ENCODE measurements at places on chromosomes 13 and 19.

DNA sequence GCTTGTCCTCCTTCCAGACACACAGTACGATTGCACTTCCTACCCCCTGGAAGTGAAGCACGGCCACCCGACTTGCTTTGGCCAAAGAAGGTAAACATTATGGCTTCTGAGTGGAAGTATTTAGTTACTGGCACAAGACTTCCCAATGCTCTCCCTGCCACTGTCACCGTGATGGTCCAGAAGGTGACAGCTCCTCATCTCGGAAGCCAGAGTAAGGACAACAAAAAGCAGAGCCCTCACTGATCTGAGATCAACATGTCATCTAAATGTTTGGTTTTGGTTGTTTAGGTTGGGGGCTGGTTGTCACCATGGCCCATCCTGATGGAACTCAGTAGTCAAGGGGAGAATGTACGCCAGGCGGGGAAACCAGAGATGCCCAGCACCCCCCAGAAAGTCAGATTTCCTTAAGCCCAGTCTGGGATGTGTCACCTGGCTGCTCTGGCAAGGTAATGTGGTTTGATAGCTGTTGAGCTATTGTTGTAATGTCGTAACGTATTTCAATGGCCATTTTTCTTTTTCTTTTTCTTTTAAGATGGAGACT, 170.1 kb upstream of the ZNF536 start:
- H3K4me1 ChIP-seq: no peaks in the 10 kb centered on the region
- H3K27ac ChIP-seq: no peak overlapping the region
- no peaks in the 10 kb centered on the region for H3K27me3 ChIP-seq
- DNase-seq: no peak
- no peak overlapping the region for H3K4me3 ChIP-seq
- no peaks in the 10 kb centered on the region for H3K36me3 ChIP-seq

- no peak overlapping the region for H3K27ac ChIP-seq
- DNase-seq: no peak
- no peaks in the 10 kb centered on the region for H3K27me3 ChIP-seq
- H3K36me3 ChIP-seq: no peaks in the 10 kb centered on the region
- H3K4me1 ChIP-seq: no peaks in the 10 kb centered on the region
Observed at GRCh38 chr13:58025821-58026220, 394.3 kb downstream of the PCDH17 start.

- no peak for DNase-seq
- H3K27ac ChIP-seq: no peak overlapping the region
- H3K4me1 ChIP-seq: no peaks in the 10 kb centered on the region
Observed at GRCh38 chr19:5457709-5458108, 2.5 kb downstream of the ZNRF4 start.

DNA sequence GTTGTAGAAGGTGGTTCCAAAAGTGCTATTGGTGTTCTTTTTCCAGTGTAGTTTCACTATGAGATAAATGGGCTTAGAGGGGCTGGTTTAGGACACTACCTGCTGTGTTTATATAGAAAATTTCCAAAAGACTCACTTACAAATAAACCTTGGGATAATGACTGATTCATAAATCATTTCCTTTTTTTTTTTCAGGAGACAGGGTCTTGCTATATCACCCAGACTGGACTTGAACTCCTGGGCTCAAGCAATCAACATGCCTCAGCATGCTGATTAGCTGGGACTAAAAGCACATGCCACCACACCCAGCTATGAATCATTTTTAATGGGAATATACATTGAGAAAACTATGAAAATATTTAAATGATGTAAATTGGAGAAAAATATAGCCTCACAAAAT, 376.6 kb downstream of the PCDH9 start:
- no peak for DNase-seq
- H3K36me3 ChIP-seq: no peaks in the 10 kb centered on the region
- H3K4me3 ChIP-seq: no peak overlapping the region
- no peaks in the 10 kb centered on the region for H3K27me3 ChIP-seq
- H3K27ac ChIP-seq: no peak overlapping the region
- H3K4me1 ChIP-seq: no peaks in the 10 kb centered on the region

DNA sequence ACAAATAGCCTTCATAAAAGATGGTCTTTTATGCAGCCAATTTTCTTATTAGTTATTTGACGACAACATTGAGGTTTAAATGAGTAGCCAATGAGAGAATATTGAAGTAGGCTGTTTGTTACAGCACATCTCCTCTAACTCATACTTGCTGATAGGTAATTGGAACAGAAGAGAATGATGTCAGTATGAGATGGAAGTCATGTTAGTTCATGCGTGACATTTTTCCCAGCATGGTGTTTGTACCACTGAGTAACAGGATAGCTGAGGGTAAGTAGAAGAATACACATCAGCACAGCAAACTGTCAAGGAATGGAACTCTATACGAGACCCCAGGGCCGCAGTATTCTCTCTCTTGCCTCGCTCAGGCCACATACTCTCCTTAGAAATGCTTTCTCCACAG, 37.2 kb downstream of the COL4A2 start:
- no peaks in the 10 kb centered on the region for H3K36me3 ChIP-seq
- no peak for DNase-seq
- no peak overlapping the region for H3K27ac ChIP-seq
- no peak overlapping the region for H3K4me3 ChIP-seq

DNA sequence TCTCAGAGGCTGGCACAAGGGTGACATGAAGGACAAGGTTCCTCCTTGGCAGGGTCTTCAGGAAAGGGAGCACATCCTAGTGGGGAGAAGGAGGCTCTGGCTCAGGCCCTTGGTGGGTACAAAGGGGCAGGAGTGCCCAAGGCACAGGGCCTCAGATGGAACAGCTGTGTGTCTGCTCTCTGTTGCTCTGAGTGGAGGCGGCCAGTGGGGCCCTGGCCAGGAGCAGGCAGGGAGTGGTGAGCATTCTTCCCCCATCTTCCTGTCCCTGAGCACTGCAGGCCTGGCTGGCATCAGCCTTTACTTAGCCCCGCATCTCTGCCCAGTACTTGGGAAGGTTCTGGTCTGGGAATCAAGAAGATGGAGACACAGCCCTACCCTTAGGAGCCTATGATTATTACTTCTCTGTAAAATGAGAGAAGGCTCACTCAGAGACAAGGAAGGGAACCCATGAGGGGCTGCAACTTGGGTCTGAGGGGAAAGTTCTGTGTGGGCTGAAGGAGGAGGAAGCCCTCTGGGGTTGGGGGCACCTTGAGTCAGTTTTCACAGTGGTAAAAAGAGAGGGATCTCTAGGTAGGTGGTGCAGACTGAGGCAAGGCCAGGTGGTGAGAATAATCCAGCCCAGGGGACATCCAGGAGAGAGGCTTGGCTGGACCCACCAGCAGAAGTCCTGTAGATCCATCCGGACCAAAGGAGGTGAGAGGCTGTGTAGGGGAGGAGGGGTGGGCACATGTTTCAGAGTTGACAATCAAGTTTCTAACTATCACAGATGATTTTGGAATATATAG, 173.5 kb downstream of the TSHZ3 start:
- DNase-seq: no peak
- no peaks in the 10 kb centered on the region for H3K36me3 ChIP-seq
- no peak overlapping the region for H3K4me3 ChIP-seq
- H3K27ac ChIP-seq: no peak overlapping the region
- H3K27me3 ChIP-seq: no peaks in the 10 kb centered on the region
- H3K4me1 ChIP-seq: no peaks in the 10 kb centered on the region

- no peak overlapping the region for H3K4me3 ChIP-seq
- H3K27ac ChIP-seq: no peak overlapping the region
- no peaks in the 10 kb centered on the region for H3K27me3 ChIP-seq
- no peak for DNase-seq
- H3K36me3 ChIP-seq: peaks cover 36% of the 10 kb centered on the region
Observed at GRCh38 chr19:10640361-10640760, 13.8 kb upstream of the ILF3 start.

GRCh38 chr13:82447416-82448077, 1434.7 kb downstream of the SLITRK1 start:
- H3K27me3 ChIP-seq: no peaks in the 10 kb centered on the region
- no peak overlapping the region for H3K4me3 ChIP-seq
- H3K27ac ChIP-seq: no peak overlapping the region
- DNase-seq: no peak
- no peaks in the 10 kb centered on the region for H3K36me3 ChIP-seq
- no peaks in the 10 kb centered on the region for H3K4me1 ChIP-seq

DNA sequence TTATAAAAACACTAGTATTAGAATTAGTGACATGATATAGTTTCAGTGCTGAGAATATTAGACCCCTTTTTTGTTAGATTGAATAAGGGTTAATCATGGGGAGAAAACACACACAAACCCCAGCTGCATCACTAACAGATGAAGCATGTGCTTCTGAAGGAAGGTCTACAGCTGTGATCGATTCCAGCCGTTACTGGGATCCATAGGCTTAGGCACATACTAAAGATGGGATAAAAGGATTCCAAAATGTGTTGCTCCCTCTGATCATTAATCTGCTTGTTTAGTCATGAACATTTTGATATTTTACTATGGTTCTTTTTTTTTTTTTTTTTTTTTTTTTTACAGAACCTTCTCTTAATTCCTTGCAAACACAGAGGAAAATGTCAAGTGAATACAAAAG, 1591.3 kb downstream of the EFNB2 start:
- no peak overlapping the region for H3K4me3 ChIP-seq
- H3K36me3 ChIP-seq: no peaks in the 10 kb centered on the region
- H3K27me3 ChIP-seq: no peaks in the 10 kb centered on the region
- no peaks in the 10 kb centered on the region for H3K4me1 ChIP-seq
- no peak for DNase-seq
- no peak overlapping the region for H3K27ac ChIP-seq

DNA sequence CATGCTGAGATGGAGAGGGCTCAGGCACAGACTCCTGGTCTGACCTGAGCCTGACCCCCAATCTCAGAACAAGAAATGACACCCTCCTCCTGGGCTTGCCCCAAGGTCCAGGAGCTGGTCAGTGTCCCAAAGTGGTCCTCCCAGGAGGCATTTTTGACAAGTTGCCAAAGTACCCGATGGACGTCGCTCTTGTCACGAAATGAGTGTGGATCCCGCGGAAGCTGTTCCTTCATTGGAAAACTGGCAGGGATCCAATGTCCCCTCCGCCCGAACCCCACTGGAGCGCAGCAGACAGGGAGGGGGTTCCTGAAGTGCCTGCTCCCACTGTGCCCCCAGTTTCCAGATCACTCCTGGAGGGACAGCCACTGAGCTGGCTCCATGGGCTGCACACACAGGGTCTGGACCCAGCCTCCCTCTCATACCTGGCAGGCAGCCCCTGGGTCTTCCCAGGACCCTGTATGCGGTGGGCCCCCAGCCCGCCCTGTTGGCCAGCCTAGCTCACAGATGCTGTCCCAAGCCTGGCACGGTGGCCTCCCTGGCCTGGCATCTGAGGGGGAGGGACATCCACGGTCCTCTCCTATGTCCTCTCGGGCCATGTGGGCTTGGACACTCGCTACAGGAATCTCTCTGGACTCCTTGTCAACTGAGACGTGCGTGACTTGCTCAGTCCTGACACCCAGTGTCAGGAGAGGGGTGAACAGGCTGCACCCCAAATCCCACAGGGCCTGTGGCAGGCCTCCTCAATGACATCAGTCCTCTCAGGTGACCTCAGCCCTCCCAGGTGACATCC, 12.8 kb upstream of the ZNF14 start:
- H3K4me3 ChIP-seq: no peak overlapping the region
- no peaks in the 10 kb centered on the region for H3K4me1 ChIP-seq
- peaks cover 2% of the 10 kb centered on the region for H3K36me3 ChIP-seq
- peaks cover 3% of the 10 kb centered on the region for H3K27me3 ChIP-seq

GRCh38 chr13:32737679-32738078, 151.4 kb downstream of the PDS5B start:
- peaks cover 14% of the 10 kb centered on the region for H3K4me1 ChIP-seq
- H3K27ac ChIP-seq: peak overlapping the region; percentile 76
- no peak for DNase-seq
- no peaks in the 10 kb centered on the region for H3K27me3 ChIP-seq

DNA sequence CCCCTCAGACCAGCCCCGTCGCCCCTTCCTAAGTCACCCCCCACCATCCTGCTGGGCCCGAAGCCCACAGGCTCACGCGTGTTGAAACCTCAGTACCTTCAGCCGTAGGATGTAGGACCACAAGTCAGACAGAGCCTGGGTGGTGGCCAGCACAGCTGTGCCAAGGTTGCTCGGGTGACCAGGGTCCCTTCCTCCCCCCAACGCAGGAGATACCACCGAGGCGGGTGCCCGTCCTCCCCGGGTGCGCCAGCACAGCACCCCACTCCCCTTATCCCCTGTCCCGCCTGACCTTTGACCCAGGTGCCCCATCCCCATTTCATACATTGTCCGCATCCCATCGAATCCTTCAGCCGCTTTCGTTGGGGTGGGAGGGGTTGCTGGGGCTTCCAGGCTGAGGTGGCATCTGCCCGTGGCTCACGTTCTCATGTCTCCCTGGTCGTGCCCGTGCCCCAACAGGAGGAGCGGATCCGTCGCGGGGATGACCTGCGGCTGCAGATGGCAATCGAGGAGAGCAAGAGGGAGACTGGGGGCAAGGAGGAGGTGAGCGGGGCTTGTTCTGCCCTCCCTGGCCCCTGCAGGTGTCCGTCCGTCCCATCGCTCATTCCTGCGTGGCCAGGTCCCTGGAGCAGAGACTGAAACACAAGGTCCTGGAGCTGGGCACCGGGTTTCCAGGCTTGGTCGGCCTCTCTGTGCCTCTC, 14.5 kb downstream of the EPN1 start:
- H3K36me3 ChIP-seq: peaks cover 31% of the 10 kb centered on the region
- H3K27me3 ChIP-seq: no peaks in the 10 kb centered on the region
- H3K4me1 ChIP-seq: peaks cover 23% of the 10 kb centered on the region
- no peak for DNase-seq

GRCh38 chr13:90445179-90445578, 902.3 kb upstream of the MIR17HG start:
- H3K27me3 ChIP-seq: no peaks in the 10 kb centered on the region
- no peak overlapping the region for H3K4me3 ChIP-seq
- no peaks in the 10 kb centered on the region for H3K36me3 ChIP-seq
- no peak overlapping the region for H3K27ac ChIP-seq

GRCh38 chr19:2374808-2375207, 14.7 kb downstream of the TMPRSS9 start:
- H3K27ac ChIP-seq: no peak overlapping the region
- peaks cover 6% of the 10 kb centered on the region for H3K27me3 ChIP-seq
- DNase-seq: no peak
- H3K4me3 ChIP-seq: no peak overlapping the region

DNA sequence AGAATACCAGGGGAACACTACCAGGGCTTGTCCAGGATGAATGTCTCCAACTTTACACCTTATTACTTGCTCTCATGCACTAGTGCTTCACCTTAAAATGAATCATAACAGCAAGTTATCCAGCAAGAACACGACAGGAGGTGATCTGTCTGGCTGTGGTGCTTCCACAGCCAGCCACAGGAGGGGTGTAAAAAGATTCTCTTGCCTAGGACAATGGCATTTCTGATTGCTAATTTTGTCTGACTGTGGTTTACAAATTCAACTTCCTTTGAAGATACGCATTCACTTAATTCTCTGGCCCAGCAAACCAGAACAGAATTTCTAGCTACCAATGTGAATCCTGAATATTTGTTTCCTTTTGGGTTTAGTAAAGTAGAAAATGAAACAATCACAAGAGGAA, 23.1 kb upstream of the COG3 start:
- no peak overlapping the region for H3K27ac ChIP-seq
- no peak for DNase-seq
- no peaks in the 10 kb centered on the region for H3K36me3 ChIP-seq
- no peak overlapping the region for H3K4me3 ChIP-seq
- peaks cover 5% of the 10 kb centered on the region for H3K27me3 ChIP-seq

- H3K27ac ChIP-seq: peak overlapping the region; percentile 68
- no peaks in the 10 kb centered on the region for H3K27me3 ChIP-seq
- peaks cover 29% of the 10 kb centered on the region for H3K36me3 ChIP-seq
- H3K4me1 ChIP-seq: peaks cover 7% of the 10 kb centered on the region
- no peak overlapping the region for H3K4me3 ChIP-seq
- no peak for DNase-seq
Observed at GRCh38 chr13:113186061-113186900, 22.2 kb downstream of the PCID2 start.

GRCh38 chr19:2199215-2199614, 35.5 kb downstream of the DOT1L start:
- no peak overlapping the region for H3K4me3 ChIP-seq
- peaks cover 13% of the 10 kb centered on the region for H3K4me1 ChIP-seq
- H3K36me3 ChIP-seq: peaks cover 14% of the 10 kb centered on the region
- H3K27me3 ChIP-seq: no peaks in the 10 kb centered on the region
- no peak overlapping the region for H3K27ac ChIP-seq

All from memory B cell (primary cell).